EH (cell line): ENCODE measurements at places on chromosomes 3 and 15.

- peak; percentile 51 for DNase-seq
Observed at GRCh38 chr15:65655026-65655425, 33.3 kb downstream of the SLC24A1 start.

DNA sequence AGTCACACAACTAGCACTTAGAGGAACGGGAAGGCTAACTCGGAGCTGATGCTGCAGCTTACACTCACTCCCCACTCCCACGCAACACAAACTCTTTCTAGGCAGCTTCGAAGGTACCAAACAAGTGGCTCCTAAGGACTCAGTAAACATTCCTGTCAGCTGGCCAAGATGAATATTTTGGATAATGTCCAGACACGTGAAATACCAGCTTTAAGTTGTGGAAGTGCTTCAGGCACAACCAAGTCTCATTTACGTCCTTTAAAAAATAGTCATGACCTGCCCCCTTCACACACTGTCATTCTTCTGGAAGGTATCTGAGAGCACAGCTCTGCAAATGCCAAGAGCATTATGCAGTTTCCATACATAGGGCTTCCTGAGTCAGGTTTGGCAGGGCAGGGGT is 1005.9 kb upstream of the CFAP20DC start:
- peak; percentile 46 for DNase-seq

- no peak for DNase-seq
Observed at GRCh38 chr3:64913515-64913914, 225.7 kb upstream of the ADAMTS9 start.

DNA sequence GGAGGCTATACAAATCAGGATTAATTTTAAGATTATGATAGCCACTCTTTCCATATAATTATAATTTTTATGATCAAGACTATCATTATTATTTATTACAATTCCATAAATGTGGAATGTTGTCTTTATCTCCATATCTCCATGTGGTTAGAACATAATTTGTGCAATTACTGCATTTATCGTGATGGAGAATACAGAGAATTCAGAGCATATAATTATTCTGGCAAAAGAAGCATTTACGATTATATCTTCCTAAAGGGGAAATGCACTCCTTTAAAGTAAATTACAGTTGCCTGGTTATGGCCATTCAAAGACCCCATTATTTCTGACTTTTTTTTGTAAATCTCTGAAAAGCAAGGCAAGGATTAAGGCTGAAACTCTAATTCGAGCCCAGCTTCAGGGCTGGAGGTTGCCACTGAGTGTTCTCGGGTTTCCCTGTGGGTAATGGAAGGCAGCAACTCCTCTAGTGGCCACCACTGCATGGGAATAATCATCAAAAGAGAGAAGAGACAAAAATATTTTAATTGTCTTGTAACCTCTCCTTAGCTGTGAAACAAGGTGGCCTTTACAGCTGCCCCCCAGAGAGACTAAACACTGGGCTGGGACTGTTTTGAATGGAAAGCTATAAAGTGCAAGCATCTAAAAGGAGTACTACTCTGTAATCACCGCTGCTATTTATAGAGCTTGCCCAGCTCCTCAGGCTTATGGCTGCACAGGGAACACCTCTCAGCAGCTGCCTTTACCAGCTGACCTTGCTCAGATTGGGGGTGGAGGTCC is 59.8 kb upstream of the PRTG start:
- DNase-seq, result no peak

- no peak for DNase-seq
Observed at GRCh38 chr3:113133140-113133539, 78.2 kb upstream of the BOC start.

- DNase-seq, result no peak
Observed at GRCh38 chr3:124201226-124201625, 209.3 kb upstream of the ROPN1 start.

DNA sequence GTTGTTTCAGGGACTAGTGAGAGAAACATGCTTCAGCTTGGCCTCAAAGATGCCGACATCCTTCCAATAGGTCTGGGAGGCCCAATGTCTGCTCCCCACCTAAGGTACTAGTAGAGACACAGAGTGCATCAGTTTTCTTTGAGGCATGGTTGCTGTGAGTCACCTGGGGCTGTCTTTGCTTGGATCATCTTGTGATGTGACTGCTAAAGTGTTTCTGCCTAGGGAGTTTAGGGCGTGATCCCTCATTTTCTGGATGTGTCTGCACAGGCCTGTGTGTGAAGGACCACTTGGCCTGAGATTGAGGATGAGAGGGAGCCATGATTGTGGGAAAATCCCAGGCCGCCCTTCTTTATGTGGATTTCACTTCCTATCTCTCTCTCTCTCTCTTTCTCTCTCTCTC is 4.8 kb downstream of the GASK1A start:
- DNase-seq, result no peak

DNA sequence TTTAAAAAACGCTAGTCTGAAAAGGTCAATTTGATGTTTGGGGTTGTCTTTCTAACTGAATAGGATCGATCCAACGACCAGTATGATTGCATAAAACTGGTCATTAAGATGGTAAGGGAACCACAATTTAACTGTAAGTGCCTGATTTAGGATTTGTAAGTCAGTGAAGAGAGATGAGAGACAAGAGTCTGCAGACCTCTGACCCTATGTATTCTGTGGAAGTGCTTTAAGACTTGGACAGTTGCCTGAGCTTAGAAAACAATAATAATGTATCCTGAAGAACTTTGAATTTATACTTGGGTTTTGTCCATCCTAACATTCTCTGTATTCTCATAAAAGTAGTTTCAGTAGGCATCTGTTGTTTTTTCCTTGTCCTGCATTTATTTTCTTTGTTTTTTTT is 221.4 kb upstream of the SUCLG2 start:
- DNase-seq, result no peak
